Activated CD4-positive, alpha-beta T cell treated with anti-CD3 and anti-CD28 coated beads, Interleukin-2, amount 10 ng/mL, durations not matched to agents 7 days and 5 days (primary cell): ENCODE measurements at places on chromosomes 1 and 21. TPM values are rescaled to one million over a fixed set of nuclear protein-coding genes. Genes with fewer than 3 reads are reported as not detected.

DNA sequence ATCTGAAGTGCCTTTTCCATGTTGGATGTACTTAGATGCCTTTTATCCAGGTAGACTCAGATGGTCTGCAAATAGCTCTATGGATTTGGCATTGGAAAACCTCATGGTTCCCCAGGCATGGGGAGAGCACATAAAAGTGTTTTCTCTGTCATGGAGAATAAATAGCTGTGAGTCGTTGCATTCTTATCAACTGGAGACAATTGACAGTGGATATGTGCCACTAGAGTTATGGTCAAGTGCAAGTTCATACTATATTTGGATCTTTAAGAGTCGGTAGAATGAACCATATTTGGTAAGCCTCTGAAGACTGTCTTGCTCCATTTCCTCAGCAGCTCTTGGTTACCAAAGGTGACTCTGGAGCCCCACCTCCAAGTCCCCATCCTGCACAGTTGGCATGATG, 83.7 kb downstream of the ROR1 start:
- DNase-seq: no peak

GRCh38 chr1:34002810-34003209, 138.9 kb downstream of the HMGB4 start:
- no peak for DNase-seq

DNA sequence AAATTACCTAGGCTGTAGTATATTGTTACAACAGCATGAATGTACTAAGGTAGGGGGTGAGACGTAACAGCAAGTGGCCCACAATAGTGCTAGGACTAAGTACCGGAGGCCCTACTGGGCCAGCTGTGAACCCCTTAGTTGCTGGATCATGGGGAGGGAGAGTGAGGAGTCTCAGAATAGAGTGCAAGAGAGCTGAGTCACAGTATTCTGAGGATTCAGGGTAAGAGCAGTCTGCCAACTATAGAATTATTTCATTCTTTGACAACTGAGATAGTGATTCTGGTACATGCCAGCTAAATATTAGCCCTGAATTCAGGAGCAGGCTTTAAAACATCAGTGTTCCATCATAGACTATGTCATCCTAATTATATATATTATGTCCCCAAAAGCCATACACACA, 218.7 kb downstream of the TM2D1 start:
- no peak for DNase-seq

VTCN1 gene
- not detected for total RNA-seq

- DNase-seq: no peak
Observed at GRCh38 chr21:46027851-46028493, 46.4 kb downstream of the COL6A1 start.

GRCh38 chr1:151211972-151212705, 13.8 kb downstream of the PIP5K1A start:
- DNase-seq: peak; percentile 44

DNA sequence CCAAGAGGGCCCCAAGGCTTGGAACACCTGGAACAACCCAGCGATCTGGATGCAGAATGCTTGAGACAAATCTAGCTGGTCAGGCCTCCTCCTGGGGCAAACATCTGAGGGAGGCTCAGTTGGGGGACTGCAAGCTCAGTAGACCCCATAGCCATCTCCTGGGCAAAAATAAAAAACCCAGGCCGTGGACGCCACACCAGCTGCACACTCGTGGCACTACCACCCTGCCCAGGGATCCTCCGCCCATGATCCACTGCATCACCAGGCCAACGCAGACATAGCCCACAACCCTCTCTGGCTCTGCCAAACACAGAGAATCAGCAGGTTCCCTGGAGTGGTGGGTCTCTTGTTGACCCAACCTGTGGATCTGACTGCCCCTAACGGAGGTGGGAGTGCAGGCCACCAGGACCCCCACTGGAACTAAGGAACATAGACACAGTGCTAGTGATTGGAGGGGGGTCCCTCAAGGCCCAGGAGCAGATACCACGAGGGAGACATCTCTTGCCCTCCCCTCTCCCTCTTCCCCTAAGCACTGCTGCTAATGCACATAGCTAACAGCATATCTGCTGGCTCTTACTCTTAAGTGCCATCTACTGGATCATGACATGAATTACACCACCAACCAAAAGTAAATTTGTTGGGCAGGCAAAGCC, 147.2 kb downstream of the CHD1L start:
- DNase-seq: peak; percentile 27
